ENCODE measurements at places on chromosomes 16 and 17.

GRCh38 chr17:30363715-30364202 is 15.0 kb upstream of the CPD start:
- DNase-seq = peak; percentile 54
- H3K27ac ChIP-seq = peak overlapping the region; percentile 96
- H3K27me3 ChIP-seq = no peaks in the 10 kb centered on the region
- no peak overlapping the region for H3K4me3 ChIP-seq

DNA sequence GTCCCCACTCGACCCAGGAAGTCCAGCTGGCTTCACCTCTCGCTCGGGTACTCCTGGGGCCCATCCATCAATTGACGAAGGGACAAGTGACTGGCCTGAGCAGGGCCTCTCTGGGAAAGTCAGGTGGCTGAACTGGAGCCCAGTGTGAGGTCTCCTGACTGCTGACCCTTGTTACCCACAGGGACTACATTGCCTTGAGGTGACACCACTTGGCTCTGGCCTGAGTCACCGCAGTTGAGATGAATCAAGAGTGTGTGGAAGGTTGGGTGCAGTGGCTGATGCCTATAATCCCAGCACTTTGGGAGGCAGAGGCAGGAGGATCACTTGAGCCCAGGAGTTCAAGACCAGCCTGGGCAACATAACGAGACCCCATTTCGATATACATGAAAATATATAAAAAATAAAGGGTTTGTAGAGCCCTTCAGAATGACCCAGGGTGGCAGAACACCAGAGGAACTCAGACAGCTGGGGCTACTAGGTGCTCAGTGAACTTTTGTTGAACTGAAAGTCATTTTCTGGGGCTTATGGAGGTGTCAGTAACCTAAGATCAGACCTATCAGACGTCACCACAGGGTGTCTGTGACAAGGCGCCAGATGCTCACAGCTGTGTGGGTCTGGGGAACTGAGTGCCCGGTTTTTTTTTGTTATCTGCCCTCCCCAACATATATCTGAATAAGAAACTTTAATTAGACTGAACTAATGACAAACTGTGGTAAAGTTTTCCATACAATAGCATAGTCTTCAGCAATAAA is 14.8 kb upstream of the ZFP90 start:
- H3K27ac ChIP-seq = no peak overlapping the region
- H3K36me3 ChIP-seq = no peaks in the 10 kb centered on the region
- H3K4me1 ChIP-seq = peaks cover 4% of the 10 kb centered on the region
- no peaks in the 10 kb centered on the region for H3K27me3 ChIP-seq

GRCh38 chr16:84455031-84455430 is 49.4 kb downstream of the MEAK7 start:
- H3K4me1 ChIP-seq = no peaks in the 10 kb centered on the region
- 0 out of 2 replicates have a peak, but pooled peaks cover 14% of the 10 kb centered on the region for H3K36me3 ChIP-seq
- no peak overlapping the region for H3K27ac ChIP-seq

GRCh38 chr17:17198281-17198680 is 7.9 kb downstream of the PLD6 start:
- no peak for DNase-seq
- no peak overlapping the region for H3K27ac ChIP-seq
- H3K27me3 ChIP-seq = no peaks in the 10 kb centered on the region
- H3K36me3 ChIP-seq = peaks cover 5% of the 10 kb centered on the region

DNA sequence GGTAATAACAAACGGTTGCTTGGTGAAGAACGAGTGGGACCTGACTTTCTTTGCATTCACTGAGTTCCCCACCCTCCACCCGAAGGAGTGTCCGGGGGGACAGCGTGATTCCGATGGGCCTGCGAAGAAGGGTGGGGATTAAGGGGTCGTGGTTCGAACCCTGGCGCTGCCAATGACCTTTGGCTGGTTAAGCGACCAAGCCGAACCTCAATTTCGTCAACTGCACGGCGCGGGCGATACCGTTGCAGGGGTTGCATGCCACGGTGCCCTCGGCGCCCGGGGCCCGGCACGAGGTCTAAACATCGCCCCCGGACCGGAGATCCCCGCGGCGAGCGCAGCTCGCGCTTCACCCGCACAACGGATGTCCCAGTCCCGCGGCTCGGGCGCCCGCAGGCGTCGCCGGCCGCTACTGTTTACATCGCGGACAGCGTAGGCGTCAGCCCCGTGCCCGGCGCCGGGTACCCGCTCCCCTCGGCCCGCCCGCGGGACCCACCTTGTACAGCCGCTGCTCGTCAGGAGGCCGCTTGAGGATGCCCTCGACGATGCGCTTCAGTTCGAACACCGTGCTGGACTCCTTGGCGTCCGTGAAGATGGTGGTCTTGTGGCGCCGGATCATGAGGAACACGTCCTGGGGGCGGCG is 460 bp downstream of the ELOB start:
- peaks cover 20% of the 10 kb centered on the region for H3K4me1 ChIP-seq
- peak overlapping the region; percentile 78 for H3K4me3 ChIP-seq
- H3K27ac ChIP-seq = no peak overlapping the region
- no peaks in the 10 kb centered on the region for H3K27me3 ChIP-seq

DNA sequence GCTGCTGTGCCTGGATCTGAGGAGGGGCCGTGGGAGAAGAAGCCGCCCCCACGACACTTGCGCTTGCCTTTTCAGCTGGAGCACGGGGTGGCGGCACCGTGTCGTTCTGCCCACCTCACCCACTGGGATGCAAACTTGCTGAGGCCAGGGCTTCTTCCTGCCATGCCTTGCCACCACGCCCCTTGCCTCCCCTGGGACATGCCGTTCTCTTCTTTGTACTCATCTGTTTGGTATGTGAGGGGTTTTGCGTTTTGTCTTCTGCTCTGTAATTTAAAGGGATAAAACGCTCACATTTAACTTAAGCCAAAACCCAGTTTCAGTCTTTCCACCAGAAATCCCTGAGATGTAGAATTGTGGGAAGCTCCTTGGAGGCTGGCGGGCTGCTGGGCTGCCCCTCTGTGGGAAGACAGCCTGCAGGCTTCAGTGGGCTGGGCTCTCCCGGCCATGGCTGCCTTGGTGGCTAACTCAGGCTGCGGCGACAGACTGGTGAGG is 180.2 kb downstream of the RPTOR start:
- peaks cover 25% of the 10 kb centered on the region for H3K4me1 ChIP-seq
- no peak overlapping the region for H3K4me3 ChIP-seq
- H3K36me3 ChIP-seq = no peaks in the 10 kb centered on the region

DNA sequence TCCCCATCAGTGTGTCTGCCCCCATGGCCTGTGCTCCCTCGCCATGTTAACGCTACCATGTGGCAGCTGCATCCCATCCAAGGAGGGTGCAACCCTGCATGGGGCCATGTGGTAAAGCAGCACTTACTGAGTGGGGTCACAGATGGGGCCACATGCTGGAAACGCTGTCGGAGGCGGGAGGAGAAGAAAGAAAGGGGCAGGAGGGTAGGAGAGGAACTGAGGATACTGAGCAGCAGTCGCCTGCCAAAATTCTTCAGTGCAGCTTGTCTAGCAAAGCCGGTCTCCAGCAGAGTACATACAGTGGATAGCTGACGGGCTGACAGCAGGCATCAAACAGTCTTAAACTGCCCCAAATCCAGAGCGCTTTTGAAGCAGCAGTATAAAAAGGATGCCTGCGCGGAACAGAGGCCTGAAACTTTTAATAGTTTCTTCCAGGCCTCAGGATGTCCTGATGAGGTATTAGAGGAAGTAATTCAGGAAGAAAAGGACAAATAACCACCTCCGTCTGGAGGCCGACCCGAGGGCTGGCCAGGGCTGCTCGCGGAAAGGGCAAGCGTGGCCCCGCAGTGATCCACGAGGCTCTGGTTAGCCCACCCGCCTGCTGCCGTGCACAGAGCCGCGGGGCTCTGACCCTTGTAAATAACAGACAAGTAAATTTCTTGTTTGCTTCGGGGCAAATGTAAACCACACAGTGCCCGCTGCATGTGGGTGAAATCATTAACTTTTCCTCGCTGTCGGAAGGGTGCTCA is 149.0 kb downstream of the CCDC182 start:
- H3K36me3 ChIP-seq = no peaks in the 10 kb centered on the region
- H3K4me1 ChIP-seq = no peaks in the 10 kb centered on the region
- H3K4me3 ChIP-seq = no peak overlapping the region
- H3K27me3 ChIP-seq = 0 out of 2 replicates have a peak, but pooled peaks cover 6% of the 10 kb centered on the region

GRCh38 chr17:15931394-15931793 is 13.5 kb upstream of the ADORA2B start:
- peak; percentile 32 for DNase-seq
- H3K36me3 ChIP-seq = no peaks in the 10 kb centered on the region
- no peak overlapping the region for H3K4me3 ChIP-seq
- no peaks in the 10 kb centered on the region for H3K27me3 ChIP-seq
- H3K4me1 ChIP-seq = peaks cover 7% of the 10 kb centered on the region

DNA sequence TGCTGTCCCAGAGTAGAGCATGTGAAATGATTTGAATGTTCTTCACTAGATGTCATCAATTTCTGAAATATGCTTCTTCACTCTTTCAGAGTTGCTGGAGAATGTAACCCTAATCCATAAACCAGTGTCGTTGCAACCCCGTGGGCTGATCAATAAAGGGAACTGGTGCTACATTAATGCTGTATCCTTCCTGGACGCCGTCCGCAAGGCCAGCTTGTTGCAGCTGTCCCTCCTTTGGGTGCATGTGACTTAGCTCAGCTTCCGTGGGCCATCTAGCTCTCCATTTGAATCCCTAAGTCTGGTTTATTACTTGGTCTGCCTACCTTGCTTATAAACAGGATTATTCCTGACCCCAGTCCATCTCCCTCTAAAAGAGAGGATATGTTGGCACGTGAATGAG is 58.8 kb downstream of the USP10 start:
- H3K27ac ChIP-seq = no peak overlapping the region
- H3K4me3 ChIP-seq = no peak overlapping the region
- no peaks in the 10 kb centered on the region for H3K4me1 ChIP-seq
- no peaks in the 10 kb centered on the region for H3K27me3 ChIP-seq
- DNase-seq = no peak

DNA sequence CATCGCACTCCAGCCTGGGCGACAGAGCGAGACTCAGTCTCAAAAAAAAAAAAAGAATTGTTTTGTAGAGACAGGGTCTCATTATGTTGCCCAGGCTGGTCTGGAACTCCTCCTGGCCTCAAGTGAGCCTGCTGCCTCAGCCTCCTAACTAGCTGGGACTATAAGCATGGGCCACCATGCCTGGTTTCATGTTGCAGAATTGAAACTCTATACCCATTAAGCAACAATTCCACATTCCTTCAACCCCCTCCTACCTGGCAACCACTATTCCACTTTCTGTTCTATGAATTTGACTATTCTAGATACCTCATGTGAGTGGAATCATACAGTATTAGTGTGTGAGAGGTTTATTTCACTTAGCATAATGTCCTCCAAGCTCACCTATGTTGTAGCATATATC is 24.5 kb downstream of the RNF135 start:
- peak; percentile 48 for DNase-seq
- no peak overlapping the region for H3K27ac ChIP-seq
- H3K4me1 ChIP-seq = no peaks in the 10 kb centered on the region
- no peak overlapping the region for H3K4me3 ChIP-seq

DNA sequence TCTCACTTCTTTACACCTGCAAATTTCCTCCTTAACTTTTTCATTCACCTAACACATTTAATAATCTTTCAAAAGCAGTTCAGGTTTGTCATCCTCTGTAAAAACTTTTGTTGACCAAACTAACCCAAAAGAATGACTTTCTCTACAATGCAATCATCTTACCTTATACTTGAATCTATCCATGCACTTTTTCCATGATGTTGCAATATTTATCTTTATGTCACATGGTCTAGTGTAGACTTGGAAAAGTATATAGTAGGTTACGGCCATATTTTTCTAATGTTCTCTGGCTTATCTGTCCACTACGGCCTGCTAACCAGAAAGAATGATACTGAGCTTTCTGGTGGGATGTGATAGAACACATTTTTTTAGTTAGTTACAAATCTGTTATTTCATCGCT is 431.0 kb upstream of the SOX9 start:
- no peak overlapping the region for H3K27ac ChIP-seq
- no peaks in the 10 kb centered on the region for H3K27me3 ChIP-seq
- no peaks in the 10 kb centered on the region for H3K4me1 ChIP-seq
- no peak overlapping the region for H3K4me3 ChIP-seq
- H3K36me3 ChIP-seq = no peaks in the 10 kb centered on the region

All from PC-9 (cell line).